ENCODE measurements at places on chromosomes 5 and 9. TPM values are rescaled to one million over a fixed set of nuclear protein-coding genes. Genes with fewer than 3 reads are reported as not detected.

Gene MCTP1
- 3.4 TPM for total RNA-seq

DNA sequence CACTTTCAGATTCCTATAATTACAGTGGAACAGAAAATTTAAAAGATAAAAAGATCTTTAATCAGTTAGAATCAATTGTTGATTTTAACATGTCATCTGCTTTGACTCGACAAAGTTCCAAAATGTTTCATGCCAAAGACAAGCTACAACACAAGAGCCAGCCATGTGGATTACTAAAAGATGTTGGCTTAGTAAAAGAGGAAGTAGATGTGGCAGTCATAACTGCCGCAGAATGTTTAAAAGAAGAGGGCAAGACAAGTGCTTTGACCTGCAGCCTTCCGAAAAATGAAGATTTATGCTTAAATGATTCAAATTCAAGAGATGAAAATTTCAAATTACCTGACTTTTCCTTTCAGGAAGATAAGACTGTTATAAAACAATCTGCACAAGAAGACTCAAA, 29.5 kb downstream of the ZFYVE16 start:
- DNase-seq = no peak

DNA sequence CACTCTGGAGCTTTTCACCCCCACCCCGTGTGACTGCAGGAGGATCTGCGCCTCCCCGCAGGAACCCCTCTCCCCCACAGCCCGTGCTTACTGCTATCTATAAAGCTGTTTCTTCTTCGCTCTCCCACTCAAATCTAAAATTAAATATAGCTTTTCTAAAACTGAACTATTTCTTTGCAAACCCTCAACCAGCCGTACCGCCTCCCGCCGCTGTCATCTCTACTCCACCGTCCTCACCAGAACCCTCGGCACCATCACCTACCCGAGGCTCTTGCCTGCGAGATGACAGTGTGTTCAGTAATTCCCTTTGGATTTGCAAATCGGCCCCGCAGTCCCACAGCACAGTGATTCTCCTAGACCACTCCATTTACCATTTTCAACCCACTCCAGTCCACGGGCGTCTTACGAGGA, 13.6 kb downstream of the LPCAT1 start:
- no peak for DNase-seq

DNA sequence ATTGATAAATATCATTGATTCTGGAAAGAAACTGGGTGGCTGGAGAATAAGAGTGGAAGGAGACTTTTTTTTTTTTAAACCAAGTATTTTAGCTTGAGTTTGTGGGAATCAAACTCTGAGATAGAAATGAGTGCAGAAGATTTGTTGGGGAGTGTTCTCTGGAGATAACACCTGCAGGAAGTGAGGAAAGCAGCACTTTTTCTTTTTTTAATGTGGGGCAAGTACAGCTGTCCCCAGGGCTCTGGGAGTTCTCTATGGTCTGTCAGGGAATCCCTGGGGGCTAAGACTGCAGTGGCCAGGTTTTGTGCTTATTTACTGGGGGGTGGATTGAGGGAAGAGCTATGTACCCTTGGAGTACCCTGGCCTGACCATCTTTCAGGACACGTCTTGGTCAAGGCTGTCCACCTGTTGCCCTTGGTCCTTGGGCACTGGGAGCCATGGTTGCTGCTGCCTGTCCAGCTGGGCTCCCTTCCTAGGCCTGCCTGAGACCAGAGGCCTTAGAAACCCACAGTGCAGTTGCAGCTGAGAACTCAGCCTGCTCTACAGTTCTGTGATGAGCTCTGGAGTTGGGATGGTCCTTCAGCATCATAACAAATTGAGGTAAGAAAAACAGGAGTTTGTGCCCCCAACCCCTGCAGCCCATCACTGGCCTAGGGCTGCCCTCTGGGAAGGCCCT, 85.8 kb downstream of the PHAX start:
- DNase-seq = no peak

DNA sequence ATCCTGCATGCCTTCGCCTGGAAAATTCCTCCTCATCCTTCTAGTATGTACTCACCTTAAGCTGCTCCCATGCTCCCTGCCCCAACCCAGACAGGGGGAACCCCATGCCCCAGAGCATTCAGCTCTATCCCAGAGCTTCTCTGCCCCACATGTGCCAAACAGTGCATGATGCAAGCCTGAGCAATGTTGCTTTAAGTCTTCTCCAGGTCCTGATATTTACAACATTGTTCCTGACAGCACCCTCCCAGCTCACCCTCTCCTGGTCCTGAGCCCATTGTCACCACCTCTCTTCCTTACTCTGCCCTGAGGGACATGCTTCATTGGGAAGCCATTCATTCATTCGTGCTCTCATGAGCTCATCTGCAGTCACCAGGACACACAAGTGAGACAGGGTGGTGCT, 23.4 kb upstream of the BARX1 start:
- no peak for DNase-seq

All from H1 (cell line).